AG09309 (cell line): ENCODE measurements at places on chromosomes 7 and 10.

DNA sequence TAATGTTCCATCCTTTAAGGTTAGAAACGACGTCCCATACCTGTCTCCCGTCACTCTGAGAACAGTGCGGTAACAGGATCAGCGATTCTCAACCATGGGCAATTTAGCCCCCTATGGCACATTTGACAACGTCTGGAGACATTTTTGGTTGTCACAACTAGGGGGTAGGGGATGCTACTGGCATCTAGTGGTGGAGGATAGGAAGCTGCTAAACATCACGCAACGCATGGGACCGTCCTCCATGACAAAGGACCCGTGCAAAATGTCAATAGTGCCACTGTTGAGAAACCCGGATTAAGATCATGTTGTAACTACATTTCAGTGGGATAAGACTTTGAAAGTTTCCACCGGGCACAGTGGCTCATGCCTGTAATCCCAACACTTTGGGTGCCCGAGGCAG, 5.0 kb upstream of the PAXIP1 start:
- no peak for DNase-seq

DNA sequence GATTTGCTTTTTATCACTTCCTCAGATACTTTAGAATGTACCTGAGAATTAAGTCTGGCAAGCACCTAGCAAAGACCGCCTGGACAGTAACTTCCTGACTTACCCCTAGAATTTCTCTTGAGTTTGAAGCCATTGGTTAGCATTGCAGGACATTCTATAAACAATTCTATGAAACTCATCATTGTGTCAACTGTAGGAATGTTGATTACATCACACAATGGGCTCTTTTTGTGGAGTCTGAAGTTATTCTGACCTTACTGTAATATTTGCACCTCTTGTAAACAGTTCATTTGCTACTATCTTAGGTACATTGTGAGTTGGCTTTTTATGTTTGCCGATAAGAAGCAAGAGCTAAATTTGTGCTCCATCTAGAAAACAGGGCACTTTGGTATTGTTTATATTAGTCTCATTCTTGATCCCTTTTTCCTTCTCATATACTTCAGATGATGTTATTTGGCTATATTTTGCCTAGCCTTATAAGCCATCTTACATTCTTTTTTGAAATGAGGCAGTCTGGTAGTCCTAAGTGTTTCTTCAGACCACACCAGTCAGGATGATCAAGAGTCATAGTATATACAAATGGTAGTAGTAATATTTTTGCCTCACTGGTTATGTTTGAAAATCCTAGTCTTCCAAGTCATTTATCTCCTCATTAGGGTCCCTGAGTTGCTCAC, 52.4 kb downstream of the CASD1 start:
- no peak for DNase-seq

- no peak for DNase-seq
These were observed at the start of gene LHFPL3 for GRCh38 chr7:104328296-104328969. Gene LHFPL3 (plus strand): TSS chr7:104328603.

GRCh38 chr10:88954458-88955083, 2.0 kb upstream of the ACTA2 start:
- no peak for DNase-seq

- DNase-seq, result no peak
These were observed 105.0 kb upstream of the NPS start for GRCh38 chr10:127444155-127444554.

DNA sequence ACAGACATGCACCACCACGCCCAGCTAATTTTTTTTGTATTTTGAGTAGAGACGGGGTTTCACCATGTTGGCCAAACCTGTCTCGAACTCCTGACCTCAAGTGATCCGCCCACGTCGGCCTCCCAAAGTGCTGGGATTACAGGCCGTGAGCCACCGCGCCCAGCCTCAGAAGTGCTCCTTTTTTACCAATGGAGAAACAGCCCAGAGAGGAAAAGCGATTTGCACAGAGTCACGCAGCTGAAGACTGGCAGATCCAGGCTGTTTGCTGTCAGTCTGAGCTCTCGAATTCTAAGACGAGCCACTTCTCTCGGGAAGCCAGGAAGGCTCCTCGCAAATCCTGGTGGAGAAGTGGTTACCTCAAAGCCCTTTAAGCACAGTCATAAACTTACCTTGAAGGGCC, 57.4 kb upstream of the SDK1 start:
- DNase-seq, result no peak

- DNase-seq, result no peak
These were observed 1.5 kb upstream of the NRP1 start for GRCh38 chr10:33335801-33336581.
